ENCODE measurements at places on chromosomes 1 and 21.

- DNase-seq = no peak
These were observed 21.2 kb downstream of the PTGS2 start for GRCh38 chr1:186658999-186659398.

GRCh38 chr1:38044221-38045215 lies 2.1 kb downstream of the POU3F1 start:
- DNase-seq = no peak

DNA sequence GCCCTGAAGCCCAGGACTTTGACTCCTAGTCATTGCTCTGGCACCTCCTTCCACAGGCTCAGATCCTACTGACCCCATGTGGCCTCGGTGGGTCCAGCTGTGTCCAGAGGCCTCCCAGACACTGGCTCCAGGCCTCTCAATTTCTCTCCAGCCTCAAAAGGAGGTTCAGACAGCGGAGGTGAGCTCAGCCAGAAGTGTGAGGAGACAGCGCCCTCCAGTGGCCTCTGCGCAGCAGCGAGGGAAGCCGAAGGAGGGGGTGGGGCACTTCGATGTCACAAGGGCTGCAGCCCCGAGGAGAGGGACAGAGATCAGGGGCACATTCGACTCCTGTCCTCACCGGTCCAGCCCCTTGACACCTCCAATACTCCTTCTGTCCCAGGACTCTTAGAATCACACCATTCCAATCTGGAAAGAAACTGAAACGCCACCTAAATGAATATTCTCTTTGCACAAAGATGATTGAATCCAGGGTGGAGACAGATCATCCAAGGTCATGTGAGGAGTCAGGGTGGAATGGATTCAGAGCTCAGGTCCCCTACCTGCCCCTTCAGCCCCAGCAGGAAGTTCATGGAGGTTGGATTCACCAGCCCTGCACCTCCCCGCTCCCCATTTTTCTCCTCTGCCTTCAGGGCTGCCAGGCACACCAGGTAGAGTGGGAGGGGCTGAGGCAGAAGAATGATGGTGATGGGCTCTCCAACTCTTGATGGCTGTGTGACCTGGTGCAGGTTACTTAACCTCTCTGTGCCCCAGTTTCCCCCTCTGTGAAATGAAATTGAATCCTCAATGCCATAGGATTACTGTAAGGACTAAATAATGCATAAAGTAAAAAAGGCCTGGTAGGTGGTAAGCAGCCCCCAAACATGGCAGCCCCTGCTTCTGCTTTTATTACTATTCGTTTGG lies 34.8 kb upstream of the ZBTB40 start:
- DNase-seq = peak; percentile 23

- no peak for DNase-seq
These were observed 29.4 kb upstream of the PRSS38 start for GRCh38 chr1:227785805-227786671.

DNA sequence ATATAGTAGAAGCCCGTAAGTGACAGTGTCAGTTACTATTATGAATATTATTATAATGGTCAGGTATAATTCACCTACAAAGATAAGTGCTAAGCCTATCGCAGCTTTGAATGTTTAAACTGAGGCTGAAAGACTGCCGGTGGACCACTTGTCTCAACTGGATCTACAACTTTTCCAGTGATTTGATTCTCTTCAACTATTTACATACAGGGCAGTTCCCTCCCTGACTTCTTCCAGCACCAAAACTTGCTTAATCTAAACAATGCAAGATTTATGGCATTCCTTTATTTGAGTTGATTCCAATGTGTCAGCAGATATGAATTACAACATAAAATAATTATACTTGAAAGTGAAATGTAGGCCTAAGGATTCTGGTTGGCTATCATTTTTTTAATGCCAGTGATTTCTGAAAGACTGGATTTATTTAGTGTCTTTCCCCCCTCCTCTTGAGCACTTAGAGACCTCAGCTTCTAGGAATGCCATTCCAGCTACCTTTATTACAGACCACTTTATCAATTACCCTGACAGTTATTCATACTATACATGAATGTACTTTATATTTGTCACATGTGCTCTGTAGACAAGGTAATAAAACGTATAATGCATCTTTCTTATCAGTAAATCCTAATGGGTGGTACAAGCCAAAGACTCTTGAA lies 153.3 kb upstream of the C8B start:
- no peak for DNase-seq

DNA sequence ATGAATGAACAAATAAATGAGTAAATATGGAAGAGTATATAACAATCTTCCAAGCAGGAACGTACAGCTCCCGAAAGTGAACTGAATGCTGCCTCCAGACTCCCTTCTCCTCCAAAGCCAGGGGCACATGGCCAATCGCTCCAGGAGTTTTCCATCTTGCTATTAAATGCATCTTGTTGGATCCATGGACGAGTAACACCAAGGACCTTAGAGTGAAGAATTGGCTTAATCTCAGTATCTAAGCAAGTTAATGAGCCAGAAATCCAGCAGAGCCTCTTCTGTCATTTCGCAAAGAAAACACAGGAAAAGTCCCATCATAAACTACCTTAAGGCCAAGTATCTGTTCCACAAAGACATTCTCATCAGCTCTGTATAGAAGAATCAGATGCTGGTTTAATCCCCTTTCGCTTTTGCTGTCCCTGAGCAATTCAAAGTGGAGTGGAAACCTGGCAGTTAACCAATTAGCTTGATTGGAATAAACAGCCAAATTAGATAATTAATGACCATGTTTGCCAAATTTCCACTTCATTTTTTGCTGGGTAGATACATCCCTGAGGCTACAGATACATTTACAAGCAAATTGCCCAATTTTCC lies 116.0 kb downstream of the MIS18A start:
- no peak for DNase-seq

GRCh38 chr1:7478809-7479499 lies 292.1 kb upstream of the VAMP3 start:
- DNase-seq = no peak

DNA sequence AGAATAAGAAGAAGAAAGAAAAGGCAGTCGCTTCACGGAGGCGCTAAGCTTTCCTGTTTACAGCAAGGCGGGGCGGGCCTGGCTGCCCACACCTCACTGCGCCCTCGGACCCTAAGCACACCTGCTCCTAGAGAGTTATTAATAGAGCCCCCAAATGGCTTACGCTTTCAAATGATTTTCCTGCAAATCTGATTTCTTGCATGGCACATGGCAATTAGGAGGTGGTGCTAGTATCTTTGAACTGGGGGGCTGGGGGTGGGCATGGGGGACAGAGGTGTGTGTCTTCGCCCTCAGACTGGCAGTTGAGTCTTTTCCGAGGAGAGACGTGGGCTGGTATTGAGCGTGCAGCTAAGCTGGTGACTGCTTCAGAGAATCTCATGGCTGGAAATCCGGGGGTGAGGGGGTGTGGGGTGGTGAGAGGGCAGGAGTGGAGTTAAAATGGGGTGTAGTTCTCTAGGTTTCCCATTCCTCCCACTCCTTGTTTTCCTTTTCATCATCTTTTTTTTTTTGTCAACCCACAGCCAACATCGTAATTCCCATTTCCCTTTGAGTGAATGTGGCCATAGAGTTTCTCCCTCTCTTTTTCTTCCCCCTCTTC lies 1.3 kb downstream of the S1PR1 start:
- DNase-seq = no peak

- DNase-seq = no peak
These were observed 270.5 kb downstream of the BRINP2 start for GRCh38 chr1:177441281-177441680.

GRCh38 chr1:50568782-50569181 lies 145.5 kb upstream of the DMRTA2 start:
- no peak for DNase-seq

GRCh38 chr1:11350265-11350664 lies 77.3 kb downstream of the UBIAD1 start:
- DNase-seq = no peak

DNA sequence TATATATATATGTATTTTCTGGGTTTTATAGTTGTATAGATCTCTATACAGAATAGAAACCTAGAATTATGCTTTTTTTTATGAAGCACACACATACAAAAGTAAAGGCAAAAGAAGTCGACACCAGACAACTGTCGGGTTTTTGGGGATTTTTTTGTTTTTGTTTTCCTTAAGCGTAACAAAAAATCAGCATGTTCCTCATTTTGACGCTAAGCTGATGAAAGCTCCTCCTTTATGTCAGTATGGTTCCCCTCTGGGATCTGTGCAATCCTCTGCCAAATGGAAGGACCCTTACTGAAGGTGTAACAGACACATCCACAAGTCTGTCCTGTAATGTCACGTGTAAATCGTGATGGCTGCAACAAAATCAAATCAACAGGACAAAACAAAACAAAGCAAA lies 226.2 kb downstream of the RHOU start:
- DNase-seq = no peak

DNA sequence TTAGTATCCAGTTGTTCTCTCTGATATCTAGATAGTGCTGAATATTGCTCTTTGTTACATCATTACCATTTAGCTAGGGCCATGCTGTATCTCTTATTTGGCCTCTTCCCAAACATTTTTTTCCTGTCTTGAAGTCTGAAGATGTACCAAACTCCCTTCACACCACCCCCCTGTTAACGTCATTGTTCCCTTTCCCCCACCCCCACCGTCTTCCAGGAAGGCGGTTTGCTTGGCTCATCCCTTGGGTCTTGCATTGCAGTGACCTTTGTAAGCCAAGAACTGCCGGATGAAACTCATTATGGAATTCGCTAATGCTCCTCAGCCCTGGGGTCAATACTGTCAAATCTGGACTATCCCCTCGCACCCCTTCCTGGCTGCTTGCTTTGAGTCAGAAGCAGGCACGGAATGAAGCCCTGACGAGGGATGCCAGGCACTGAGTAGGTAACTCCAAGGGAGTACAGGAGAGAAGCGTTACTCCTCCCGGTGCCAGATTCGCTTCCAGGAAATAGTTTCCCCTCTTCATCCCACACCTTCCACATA lies 283.1 kb downstream of the TM2D1 start:
- no peak for DNase-seq

DNA sequence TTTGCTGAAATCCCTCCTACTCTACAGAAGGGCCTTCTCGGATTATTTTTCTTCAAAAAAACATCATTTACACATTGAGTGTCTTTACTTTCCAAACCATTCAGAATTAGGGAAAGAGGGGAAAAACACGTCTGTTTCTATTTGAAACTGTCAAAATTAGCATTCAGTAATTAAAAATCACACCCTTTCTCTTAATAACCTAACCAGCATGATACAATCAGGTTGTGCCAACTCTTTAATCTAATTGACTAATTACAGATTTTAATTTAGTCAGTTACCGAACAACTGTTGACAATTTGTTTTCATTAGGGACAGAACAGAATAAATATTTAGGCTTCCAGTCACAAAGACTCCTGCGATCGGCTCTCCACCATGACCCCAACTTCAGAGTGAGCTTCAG lies 18.8 kb downstream of the SSBP3 start:
- no peak for DNase-seq

- DNase-seq = no peak
These were observed 1.3 kb downstream of the TTLL7 start for GRCh38 chr1:83997631-83998030.
